CD4-positive, alpha-beta T cell treated with Interferon alpha-2 for 1 hour (primary cell): ENCODE measurements at places on chromosomes 5 and 9.

DNA sequence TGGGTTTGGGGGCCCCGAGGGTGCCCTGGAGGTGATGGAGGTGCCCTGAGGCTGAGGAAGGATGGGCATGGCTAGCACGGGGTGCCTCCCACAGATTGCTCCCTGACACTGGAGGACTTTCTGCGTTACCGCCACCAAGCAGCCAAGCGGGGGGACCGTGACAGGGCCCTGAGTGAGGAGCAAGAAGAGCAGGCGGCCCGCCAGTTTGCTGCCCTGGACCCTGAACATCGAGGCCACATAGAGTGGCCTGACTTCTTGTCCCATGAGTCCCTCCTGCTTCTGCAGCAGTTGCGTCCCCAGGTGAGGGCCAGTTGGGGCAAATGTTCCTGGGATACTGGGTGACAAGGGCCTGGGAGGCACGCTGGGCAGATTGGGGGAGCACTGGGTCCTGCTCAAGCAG, 13.1 kb upstream of the DNAJB5 start:
- DNase-seq, result no peak

GRCh38 chr5:43301653-43302091, 11.5 kb downstream of the HMGCS1 start:
- no peak for DNase-seq

GRCh38 chr5:77550406-77550805, 58.3 kb upstream of the WDR41 start:
- DNase-seq, result no peak

DNA sequence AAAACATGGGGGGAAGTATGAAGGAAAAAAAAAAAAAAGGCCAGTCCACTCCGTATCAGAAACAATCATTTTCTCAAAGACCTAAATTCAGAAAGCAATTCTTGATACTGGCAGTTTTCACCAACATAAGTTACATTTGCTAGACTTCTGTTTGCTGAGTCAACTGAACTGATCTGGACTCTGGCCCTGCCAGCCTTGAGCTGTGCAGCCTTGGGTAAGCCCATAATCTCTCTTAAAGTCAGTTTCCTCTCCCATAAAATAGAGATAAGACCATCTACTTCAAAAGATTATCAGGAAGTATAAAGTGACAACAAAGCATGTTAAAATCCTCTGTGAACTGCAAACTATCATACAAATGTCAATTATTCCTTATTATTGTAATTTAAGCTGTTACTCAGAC, 106.8 kb downstream of the MAPKAP1 start:
- no peak for DNase-seq

DNA sequence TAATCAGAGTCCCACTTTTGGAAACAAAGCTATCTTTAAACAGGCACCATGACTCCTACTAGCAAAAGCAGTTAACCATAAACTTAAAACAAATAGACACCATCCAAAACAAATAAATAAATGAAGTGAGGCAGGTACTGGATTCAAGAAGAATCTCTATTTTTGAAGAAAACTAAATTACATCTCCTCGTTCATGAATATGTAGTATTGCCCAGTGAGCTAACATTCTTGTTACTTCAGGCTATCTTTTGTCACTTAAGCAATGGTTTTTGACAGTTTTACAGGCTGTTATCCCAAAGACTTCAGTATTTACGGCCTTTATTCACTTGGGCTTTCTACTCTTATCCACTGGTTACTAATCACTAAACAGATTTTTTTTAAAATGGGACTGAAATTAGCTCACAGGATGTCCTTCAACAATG, 242.5 kb downstream of the MLLT3 start:
- DNase-seq, result no peak
